Right lobe of liver (tissue), 6 donors: ENCODE measurements at places on chromosomes 7 and 10.

- DNase-seq, result no peak
Measured at GRCh38 chr10:55369670-55370420, 568.8 kb upstream of the PCDH15 start.

DNA sequence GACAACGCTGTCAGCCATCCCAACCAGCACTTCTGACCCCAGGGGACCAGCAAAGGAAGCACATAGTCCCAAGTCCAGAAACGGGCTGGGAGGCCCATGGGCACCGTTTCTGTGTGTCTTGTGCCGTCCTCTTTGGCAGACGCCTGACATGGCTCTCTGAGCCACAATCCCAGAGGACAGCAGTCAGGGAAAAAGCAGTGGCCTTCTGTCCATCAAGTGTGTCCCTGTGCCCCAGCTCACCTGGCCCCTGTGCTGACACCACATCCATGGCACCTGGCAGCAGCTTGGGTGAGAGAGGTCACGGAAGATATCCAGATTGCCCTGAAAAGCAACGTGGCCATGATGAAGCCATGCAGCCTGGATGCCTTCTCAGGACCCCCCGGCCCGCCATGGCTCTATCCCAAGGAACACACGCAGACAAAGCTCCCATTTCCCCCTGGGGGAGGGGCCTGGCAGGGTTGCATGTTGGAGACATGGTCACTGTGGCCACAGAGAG, 38.1 kb upstream of the ANTXRL start:
- no peak for DNase-seq

DNA sequence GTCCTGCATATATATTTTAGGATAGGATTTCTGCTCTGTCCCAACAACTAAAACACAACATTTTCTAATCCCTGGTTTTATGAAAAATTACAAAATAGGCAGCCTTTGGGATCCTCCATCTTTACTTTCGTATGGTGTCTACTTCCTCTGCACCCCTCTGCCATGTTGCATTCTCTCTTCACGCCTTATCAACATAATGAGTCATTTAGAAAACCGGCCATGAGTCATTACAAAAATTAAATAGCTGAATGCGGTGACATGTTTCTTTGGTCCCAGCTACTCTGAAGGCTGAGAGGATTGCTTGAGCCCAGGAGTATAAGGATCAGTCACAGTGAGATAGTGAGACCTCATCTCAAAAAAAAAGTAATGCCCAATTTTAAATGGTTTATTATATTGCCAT, 148.1 kb upstream of the CELF2 start:
- DNase-seq, result no peak

DNA sequence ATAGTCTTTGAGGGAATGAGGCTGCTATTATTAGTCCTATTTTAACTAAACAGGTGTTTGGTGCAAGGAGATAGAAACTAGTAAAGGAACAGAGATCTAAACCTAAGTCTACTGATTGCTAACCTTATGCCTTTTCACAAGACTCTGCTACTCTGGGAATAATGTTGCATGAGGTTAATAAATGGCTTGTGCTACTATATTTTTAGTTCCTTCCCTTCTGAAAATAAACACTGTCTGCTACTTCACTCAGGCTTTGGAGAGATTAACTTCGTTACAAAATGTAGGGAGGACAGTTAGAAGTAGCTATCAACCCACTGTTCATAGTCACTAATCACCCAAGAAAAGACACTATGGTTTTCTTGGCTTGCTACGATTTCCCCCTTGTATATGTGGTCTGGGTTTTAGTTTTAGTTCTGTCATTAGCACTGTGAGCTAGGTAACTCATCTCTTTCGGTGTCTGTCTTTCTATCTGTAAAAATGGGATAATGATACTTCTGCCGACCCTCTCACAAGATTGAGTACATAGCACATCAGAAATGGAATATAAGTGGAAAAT, 296.2 kb downstream of the LRRTM3 start:
- DNase-seq, result no peak

DNA sequence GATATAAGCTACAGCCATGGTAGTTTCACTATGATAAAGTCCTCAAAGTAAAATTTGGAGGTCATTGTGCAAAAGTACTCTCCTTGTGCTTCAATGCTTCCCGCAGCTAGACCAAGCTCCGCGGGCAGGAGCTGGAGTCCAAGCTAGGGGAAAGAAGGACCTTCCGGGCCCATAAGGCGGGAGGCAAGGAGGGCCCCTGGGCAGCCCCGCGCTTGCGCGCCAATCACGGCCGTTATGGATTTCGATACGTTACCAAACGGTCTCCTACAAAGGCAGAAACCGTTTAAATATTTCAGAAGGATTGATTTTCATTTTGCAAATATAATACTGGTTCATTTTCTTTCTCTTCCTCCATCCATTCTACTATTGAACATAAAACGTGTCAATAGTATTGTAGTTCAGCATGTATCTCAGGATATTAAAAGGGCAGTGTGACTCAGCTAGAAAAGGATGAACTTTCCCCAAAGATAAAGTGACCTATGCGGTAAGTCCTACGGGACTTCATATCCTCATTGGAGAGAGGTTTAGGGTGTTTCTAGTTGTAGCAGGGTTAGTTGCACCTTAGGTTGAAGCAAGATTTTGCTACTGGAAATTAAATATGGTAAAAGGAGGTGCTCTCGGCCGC, 128.0 kb downstream of the KIF20B start:
- DNase-seq, result no peak

DNA sequence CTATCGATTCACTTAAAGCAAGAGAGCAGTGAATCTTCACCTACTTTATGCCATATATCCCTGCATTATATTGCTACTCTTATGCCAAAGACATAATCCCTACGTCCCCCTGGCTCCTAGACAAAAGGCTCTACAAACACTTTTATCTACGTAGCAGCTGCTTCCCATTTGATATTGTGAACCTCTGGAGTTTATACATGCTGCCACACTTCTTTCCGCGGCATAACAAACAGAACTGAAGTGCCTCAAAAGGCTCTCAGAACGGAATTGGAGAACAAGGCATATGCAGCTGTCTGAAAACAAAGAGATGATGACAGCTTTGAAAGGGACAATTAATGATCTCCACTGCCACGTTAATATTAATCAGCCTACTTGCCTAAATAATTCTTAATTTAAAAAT, 985.6 kb upstream of the LRRN3 start:
- DNase-seq, result no peak

- DNase-seq, result no peak
Measured at GRCh38 chr7:112866424-112866823, 76.2 kb upstream of the TMEM168 start.

GRCh38 chr10:4947635-4948596, 15.3 kb upstream of the AKR1C1 start:
- no peak for DNase-seq

DNA sequence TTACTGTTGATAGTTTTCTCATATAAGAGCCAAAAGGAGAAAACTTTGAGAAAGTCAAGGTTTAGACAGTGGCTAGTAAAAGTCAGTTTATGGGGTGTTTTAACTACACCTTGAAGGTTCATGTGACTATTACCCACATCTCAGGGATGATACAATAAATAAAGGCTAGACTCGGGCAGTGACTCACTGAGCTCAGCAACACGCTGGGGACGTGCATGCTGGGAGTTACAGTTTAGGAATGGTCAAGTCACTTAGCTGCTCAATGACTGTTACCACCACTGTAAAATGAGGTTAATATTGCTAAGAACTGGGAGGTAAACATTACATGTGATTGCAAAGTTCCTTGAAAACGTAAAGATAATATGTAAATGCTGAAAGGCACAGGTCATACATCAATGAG, 1254.4 kb upstream of the PHF14 start:
- DNase-seq, result no peak

DNA sequence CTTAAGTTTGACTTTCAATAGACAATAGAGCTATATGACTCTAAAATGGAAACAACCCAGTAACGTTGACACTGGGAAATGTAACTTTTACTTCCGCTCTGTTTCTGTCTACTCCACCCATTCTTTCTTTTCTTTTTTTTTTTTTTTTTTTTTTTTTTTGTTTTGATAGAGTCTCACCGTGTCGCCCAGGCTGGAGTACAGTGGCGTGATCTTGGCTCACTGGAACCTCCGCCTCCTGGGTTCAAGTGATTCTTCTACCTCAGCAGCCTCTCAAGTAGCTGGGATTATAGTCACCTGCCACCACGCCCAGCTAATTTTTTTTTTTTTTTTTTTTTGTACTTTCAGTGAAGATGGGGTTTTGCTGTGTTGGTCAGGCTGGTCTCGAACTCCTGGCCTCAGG, 13.9 kb downstream of the PRSS2 start:
- DNase-seq, result no peak

DNA sequence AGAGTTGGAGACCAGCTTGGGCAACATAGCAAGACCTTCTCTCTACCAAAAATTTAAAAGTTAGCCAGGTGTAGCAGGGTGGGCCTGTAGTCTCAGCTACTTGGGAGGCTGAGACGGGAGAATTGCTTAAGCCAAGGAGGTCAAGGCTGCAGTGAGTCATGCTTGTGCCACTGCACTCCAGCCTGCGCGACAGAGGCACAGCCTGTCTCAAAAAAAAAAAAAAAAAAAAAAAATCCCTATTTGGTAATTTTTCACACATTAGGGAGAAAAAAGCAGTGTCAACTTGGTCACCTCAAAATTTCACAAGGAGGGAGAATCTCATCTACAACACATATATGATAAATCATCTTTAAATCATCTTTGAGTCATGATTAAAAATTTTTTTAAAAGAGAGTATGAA, 6.4 kb upstream of the ZNF398 start:
- DNase-seq, result no peak

DNA sequence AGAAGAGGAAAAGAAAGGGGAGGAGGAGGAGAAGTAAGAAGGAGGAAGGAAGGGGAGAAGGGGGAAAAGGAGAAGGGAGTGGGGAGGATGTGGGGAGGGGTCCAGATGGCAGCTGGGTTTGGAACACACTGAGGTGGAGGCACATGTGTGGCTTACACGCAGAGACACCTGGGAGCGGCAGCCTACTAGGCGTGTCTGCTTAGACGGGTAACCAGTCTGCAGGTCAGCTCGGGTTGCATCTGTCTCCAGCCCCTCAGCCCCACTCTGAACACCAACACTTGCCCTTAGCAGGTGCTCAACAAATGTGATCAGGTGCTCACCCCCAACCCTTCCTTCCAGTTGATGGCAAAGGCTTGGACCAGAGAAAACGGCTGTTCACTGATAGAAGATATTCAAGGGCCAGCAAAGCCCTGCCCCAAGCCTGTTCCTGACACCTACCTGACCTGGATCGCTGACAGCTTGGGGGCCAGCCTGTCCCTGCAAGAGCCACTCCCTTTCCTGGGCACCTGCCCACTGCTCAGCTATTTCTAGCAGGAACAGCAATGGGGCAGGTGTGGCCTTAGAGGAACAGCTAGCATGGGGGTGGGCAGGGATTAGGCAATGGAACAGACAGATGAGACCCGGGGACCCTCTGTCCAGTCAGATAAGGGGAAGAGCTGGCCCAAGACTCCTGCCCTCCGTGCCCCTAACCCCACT, 70.5 kb downstream of the SH3PXD2A start:
- no peak for DNase-seq

- DNase-seq, result no peak
Measured at GRCh38 chr10:88163572-88163971, 300.1 kb downstream of the PTEN start.

DNA sequence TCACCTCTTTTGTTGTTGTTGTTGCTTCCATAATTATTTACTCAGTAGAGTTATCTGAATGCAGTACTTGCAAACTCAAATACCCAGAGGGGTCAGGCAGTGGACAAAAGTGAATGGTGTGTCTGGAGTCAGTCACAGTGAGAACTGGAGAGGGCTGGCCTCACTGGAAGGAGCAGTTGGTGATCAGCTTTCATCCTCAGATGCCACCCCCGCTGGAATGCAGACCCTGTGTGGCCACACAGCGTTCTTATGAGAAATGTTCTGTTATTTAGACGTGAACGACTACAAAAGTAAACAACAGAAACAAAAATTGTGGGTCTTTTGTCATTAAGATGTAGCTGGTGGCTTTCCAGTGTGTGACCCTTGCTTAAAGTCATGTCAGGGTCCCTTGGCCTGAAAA, 29.6 kb upstream of the VPS41 start:
- DNase-seq, result no peak
